Left renal pelvis (tissue), 4 donors: ENCODE measurements at places on chromosomes 6 and 20.
A peak's percentile ranks its signal among the peaks of the same experiment; 100 is the strongest.

DNA sequence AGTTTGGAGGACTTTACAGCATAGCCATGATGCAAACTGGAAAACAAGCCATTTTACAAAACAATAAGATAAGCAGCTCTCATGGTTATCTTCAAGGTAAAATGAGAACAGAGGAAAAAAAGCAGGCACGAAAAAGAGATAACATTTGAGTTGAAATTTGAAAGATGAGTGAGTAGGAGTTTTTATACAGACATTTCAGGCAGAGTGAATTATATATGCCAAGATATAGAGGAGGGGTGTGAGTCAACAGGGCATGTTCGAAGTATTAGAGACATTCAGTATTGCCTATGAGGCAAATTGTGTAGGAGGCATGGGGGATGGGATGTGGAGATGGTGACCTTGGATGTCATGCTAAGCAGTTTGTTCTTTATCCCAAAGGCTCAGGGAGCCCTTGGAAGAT lies 240.5 kb upstream of the MAN1A1 start:
- DNase-seq = no peak

GRCh38 chr6:131949909-131950766 lies 1.0 kb downstream of the CCN2 start:
- DNase-seq = peak; percentile 58

- DNase-seq = no peak
These were observed 8.2 kb upstream of the RAE1 start for GRCh38 chr20:57342829-57343228.

GRCh38 chr20:36301359-36302119 lies 4.6 kb upstream of the DLGAP4 start:
- DNase-seq = no peak

DNA sequence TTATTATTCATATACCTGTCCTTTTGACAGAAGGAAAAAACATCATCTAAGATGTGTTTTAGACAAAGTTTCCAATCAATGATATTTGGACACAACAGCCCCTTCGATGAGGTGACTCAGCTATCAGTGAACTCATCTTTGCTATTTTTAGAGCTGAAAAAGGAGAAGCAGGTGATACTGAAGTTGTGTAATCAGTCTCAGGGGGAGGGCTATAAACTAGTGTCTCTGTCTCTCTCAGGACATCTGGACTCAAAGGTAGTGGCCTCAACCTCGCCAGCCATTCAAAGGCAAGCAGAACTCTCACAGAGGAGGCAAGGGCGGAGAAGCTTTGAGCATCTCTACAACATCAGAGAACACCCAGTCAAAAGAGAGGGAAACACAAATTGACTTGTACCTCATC lies 135.4 kb downstream of the BFSP1 start:
- DNase-seq = no peak

GRCh38 chr6:169839898-169840631 lies 88.6 kb downstream of the ERMARD start:
- DNase-seq = no peak

DNA sequence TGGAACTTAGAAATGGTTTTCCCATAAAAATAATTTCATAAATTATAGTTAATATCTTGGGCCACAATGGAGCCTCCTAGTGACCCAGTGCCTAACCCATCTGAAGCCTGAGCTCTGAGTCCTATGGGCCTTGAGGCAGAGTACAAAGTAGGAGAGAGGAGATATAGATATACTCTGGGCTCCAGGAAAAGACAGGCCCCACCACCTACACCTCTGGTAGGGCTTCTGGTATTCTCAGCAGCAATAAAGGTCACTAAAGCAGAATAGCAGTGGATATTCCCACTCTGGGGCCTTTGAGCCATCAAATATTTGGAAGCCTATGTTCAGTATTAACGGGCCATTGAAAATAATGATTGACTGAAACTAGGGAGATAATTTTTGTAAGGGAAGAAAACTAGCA lies 24.1 kb downstream of the CYP39A1 start:
- no peak for DNase-seq

GRCh38 chr6:34561227-34561530 lies 5.0 kb upstream of the SPDEF start:
- no peak for DNase-seq

DNA sequence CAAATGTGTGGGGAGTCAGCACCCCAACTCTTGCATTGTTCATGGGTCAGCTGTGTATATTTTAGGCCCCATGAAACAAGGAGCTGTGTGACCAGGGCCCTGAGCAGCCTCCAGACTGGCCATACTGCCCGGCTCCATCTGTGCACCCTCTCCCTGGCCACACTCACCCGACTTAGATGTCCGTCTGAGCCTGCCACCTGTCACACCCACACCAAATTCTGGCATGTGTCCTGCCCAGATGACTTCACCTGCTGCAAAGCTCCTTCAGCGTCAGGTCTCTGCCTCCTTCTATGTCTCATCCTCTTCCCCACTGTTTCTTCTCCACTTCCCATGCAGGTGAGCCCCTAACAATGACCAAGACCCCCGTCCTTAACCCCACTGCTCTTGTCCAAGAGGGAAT lies 88.1 kb upstream of the THBS2 start:
- no peak for DNase-seq

- no peak for DNase-seq
These were observed 4.0 kb downstream of the DACT2 start for GRCh38 chr6:168315596-168315995.

- DNase-seq = no peak
These were observed 1.4 kb downstream of the PHF20 start for GRCh38 chr20:35773154-35773751.

DNA sequence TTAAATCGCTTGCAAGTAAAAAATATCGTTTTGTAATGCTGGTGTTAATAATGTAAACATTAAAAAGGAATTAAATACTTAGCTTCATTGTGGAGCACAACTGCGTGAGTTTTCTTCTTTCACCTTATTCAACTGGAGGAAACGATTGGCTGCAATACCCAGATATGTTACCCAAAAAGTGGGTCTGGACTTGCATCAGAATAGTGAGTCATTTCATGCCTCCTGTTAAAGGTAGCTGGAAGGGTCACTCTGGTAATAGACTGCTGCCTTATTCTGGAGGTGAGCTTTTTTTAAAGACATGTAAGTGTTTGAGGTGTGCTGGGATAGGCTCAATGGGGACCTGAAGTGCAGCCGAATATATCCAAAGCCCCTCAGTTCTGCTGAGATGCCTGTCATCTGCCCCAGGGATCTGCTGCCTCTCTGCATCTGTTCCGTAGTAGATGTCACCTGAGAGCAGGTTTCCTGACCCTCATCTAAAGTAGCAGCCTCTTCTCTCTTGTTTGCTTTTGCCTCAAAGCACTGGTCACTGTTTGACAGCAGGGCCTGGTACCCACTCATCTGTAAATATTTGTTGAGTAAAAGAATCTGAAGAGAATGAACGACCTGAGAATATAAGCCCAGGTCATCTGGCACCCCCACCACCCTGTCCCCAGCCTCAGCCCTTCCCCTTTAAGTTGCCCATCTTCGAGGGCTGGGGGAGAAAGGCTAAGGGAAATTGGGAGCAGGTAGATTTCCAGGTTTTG lies 5.6 kb upstream of the UQCC2 start:
- no peak for DNase-seq

GRCh38 chr6:47209632-47210031 lies 100.1 kb downstream of the TNFRSF21 start:
- DNase-seq = no peak
